ENCODE measurements at places on chromosomes 13 and 19.

DNA sequence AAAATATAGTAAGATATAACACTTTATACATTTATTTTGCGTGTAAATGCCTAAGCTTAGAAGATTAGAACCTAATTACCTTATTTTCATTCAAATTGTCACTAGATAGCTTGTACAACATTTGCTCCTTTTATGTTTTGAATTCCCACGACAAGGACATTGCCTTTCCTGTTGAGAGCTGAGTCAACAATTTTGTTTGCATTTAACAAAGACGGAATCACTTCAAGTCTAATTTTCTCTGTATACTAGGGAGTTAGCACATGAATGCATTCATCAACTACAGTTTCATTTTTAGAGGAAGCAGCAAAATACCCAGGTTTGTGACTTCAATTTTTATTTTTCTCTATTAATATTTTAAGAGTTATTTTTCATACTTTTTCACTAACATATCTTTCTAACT is 48.7 kb upstream of the PCCA start:
- no peak for DNase-seq

DNA sequence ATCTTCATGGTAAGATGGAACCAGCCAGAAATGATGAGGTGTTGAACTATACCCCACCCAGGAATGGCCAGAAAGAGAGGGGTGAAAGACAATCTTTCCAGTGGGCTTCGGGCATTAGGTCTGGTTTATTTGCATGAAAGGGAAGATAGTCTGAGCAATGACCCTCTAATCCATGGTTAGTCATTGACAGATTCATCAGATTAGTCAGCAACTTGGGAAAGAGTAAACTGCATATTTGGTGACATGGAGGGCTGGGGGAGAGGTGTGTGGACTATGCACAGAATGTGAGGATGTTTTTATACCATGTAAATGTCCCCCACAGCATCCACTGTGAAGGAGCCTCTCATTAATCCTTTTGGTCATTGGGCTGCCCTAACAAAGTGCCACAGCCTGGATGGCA is 30.1 kb upstream of the USP12 start:
- no peak for DNase-seq

GRCh38 chr13:83883061-83883523 is 818 bp upstream of the SLITRK1 start:
- no peak for DNase-seq

GRCh38 chr13:87234981-87235380 is 436.2 kb upstream of the SLITRK5 start:
- no peak for DNase-seq

DNA sequence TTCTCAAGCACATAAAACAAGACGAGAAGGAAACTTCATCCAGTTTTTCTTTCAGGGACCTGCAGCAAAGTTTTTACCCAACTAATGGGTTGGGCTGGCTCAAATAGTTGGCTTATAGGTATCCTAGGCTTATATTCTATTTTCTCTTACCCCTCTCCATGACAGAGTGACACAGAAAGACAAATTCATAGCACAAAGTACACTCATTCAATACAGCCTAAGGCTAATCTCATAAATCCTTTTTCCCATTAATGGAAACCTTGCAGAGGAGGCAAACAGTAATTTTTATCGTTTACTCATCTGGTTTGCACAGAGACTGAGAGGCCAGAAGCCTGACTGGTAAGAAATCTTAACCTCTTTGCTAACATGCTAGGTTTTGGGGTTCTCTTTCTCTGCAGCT is 1589.9 kb downstream of the SLITRK1 start:
- DNase-seq = no peak

DNA sequence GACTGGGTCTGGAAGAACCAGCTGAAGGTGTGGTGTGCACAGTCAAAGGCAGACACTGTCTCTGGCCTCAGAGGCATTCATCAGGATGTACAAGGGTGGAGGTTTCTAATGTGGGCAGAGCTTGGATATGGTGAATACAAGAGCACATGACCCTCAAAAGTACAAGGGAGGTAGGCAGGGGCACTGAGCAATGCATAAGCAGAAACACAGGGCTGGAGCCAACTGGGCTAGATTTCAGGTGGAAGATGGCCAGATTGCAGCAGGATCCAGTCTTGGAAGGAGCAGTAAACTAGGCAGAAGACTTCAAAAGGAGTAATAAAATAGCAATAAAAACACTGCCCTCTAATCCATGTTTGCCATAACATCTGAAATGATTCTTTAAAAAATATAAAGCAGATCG is 417.1 kb downstream of the OLFM4 start:
- DNase-seq = no peak

DNA sequence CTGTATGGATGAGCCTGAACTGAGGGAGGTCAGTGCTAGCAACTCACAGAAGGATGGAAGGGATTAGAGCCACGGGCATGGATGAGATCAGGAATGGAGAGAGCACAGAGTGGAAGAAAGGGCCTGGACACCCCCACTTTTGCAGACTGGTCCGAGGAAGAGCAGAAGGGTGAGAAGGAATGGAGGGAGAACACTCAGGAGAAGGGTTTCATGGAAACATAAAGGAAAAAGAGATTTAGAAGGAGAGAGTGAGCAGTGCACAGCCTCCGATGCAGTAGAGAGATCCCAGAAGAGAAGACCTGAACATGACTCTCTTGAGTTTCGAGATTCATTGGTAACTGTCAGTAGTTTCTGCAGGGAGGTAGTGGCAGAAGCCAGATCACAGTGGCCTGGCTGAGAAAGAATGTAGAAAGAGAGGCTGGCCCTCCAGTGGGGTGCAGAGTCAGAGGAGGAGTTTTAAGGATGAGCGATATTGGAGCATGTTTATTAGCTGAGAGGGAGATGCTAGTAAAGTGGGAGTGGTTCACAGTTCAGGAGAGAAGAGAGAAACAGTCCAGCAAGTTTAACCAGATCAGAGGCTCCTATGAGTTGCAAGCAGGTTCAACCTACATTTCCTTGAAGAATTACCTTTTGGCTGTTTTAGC is 108.9 kb downstream of the ZAR1L start:
- no peak for DNase-seq

GRCh38 chr13:59946944-59947343 is 216.8 kb downstream of the DIAPH3 start:
- no peak for DNase-seq

DNA sequence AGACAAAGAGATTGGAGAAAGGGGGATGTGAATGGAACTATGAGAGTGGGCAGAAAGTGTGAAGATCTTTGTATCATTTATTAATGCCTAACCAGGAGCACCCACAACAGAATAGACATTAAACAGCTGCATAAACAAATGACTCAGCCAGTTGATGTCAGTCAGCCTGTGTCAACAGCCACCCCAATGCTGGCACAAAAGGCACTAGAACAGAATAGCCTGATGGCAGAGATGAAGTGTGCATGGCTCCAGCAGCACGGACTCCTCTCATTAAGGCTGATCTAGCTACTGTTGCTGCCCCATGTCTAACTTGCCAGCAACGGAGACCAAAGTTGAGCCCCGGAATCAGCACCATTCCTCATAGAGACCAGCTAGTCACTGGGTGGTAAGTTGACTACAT is 7.8 kb downstream of the CPB2 start:
- no peak for DNase-seq

DNA sequence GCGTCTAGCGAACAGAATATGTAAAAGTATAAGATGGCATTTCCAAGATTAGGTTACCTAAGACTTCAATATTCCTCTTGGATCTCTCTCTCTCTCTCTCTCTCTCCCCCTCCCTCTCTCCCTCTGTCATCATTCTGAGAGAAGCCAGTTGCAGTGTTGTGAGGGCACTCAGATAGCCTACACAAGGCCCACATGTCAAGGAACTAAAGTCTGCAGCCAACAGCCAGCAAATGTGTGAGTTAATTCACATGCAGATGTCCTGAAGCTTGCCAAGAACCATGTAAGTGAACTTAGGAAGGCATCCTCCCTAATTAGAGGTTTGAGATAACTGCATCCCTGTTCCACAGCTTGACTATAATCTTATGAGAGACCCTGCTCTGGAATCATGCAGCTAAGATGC is 822.9 kb upstream of the PRR20A start:
- DNase-seq = no peak

DNA sequence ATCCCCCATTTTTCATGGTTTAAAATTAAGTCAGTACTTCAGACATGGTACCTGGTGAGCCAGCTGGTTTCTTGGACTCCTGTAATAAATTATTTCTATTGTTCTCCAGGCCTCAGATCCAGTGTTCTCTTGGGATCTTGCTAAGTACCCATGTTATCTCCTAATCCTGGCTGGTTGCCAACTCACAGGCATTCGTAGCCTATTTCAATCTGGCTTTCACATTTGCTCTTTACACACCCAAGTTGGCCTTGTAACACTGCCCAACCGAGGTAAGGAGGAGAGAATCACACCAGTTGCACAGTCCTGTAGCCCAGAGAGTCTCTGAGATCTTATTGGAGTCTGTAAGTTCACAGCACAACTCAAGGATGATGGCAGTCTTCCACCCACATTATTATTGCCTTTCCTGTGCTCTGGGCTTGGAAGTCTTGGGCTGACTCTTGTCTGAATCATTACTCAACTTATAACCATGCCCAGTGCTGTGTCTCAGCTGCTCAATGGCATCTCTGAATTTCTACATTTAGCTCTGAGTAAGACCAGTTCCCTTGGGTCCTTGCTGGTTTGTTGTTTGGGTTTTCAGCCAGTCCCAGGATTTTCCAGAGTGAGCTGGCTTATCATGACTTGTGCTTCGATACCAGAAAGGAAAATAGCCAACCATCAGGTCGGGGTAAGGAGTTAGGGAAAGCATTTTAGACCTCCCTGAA is 76.6 kb upstream of the KLF12 start:
- DNase-seq = no peak

GRCh38 chr19:17615889-17616685 is 60.6 kb downstream of the COLGALT1 start:
- no peak for DNase-seq

GRCh38 chr13:26962671-26963070 is 202.1 kb upstream of the GPR12 start:
- no peak for DNase-seq

DNA sequence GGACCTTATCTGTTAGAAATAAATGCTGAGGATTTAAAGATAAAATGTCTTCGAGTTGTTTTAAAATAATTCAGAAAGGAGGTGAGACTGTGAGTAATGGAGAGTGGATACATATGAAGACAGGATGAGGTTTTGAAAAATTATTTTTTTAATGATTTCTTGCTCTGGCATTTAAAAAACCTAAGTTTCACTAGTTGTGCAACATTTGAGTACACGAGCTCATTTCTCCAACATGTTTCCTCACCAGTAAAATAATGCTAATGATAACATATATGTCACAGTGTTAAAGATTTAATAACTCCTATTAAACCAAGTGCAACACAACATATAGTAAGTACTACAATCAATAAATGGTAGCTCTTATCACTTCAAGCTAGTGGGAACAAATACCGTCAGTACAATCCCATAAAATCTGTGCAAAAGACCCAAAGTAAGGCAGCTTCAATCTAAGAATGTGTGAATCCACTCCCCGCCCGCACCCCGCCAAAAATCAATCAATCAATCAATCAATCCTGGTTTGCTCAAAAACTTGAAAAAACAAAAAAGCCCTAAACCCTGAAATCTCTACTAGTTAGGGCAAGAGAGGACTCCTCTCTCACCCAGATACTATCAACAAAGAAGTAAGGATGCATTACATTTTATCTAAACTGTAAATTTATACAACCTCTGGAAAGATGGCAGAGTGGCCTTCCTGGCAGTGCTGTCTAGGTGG is 1.3 kb downstream of the ALG5 start:
- DNase-seq = no peak

DNA sequence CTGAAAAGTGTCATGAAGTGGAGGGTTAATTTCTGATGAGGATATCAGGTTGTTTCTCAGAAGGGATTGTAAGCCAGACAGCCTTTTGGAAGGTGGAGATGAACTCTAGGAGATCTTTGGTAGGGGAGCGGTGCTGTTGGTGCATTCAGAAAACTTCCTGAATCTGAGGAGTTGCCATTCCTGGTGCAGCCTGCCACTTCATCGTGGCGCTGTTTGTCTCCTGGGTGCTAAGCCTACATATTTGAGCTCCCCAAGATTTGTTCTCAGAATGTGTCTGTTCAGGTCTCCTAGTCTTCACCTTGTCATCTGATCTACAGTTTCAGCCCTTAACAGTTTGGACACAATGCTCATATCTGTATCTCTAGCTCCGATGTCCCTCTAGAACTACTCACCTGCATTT is 285.6 kb downstream of the MTUS2 start:
- no peak for DNase-seq

GRCh38 chr19:3949997-3950859 is 17.4 kb downstream of the NMRK2 start:
- DNase-seq = no peak

GRCh38 chr19:18292810-18293641 is 11.6 kb upstream of the JUND start:
- DNase-seq = no peak

GRCh38 chr13:93345024-93345423 is 118.4 kb downstream of the GPC6 start:
- no peak for DNase-seq

- DNase-seq = peak; percentile 44
Observed at GRCh38 chr19:42122691-42123607, 9.3 kb downstream of the POU2F2 start.

- peak; percentile 32 for DNase-seq
Observed at GRCh38 chr19:11560404-11561051, 1.5 kb upstream of the ELOF1 start.

DNA sequence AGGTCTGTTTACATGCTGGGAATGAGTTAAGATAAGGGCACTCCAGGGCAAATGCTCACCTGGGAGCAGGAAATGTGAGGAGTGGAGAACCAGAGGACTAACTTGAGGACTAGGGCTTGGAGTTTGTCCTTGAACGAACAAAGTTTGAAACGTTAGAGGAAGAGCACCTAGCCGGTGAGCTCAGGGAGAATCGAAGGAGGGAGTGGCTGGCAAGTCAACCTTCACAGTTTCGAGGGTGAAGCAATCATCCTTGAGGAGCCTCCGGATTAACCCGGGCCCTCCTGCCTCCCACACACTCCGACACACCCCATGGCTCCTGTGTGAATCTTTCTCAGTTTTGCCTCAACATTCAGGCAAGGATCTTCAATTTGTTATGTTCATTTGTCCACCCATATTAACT is 58.6 kb downstream of the LMO7 start:
- no peak for DNase-seq

- no peak for DNase-seq
Observed at GRCh38 chr13:95656386-95657015, 12.0 kb upstream of the DZIP1 start.

DNA sequence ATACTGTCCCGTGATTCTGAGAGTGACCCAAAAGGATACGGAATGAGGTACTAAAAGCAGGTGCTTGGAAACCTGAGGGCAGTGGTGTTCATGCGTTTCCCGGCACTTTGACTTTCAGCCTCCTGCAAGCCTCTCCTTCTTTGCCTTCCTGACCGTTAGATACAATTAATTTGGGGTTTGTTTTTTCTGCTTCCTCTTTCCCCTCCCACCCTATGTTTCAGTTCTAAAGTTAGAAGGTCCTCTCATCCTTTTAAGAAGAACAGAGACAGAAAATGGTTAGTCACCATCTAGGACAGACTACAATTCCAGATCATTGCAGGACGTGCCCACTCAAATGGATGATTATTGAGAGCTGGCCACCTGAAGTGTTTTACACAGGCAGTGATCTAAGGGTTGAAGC is 1.8 kb upstream of the LILRB4 start:
- no peak for DNase-seq
